ENCODE measurements at places on chromosomes 5 and 9.

- DNase-seq = no peak
Observed at GRCh38 chr5:98581112-98581997, 192.1 kb upstream of the RGMB start.

- DNase-seq = no peak
Observed at GRCh38 chr5:93401634-93402213, 179.3 kb downstream of the NR2F1-AS1 start.

DNA sequence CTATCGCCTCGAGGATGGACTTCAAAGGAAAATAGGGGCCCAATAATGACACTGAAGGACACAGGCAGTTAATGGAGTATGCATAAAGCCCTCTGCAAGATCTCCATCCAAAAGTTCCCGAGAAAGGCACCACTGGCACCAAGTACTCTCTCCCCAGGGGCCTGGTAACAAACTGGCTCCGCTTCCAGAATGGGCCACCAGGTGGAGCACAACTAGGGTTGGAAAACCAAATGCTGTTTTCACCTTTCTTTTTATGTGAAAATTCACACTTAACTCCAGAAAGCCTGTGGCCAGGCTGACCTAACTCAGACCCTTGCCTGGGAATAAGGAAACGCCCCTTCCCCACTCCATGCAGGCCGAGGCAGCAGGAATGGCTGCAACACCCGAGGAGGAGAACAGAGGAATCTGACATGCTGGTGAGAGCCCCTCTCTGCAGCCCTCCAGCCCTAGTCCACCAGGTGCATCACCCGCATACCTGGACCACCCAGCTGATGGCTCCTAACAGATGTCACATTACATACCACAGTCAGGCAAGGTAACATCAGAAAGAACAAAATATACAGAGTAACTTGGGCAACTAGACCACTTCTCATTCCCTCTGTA, 42.8 kb downstream of the CAMSAP1 start:
- no peak for DNase-seq

GRCh38 chr5:125720348-125720685, 702.9 kb upstream of the GRAMD2B start:
- no peak for DNase-seq

GRCh38 chr9:94875300-94876020, 149.0 kb downstream of the AOPEP start:
- no peak for DNase-seq

- no peak for DNase-seq
Observed at GRCh38 chr9:136119061-136119882, 597 bp upstream of the TMEM250 start.

GRCh38 chr5:138022912-138023311, 10.0 kb downstream of the FAM13B start:
- DNase-seq = no peak

DNA sequence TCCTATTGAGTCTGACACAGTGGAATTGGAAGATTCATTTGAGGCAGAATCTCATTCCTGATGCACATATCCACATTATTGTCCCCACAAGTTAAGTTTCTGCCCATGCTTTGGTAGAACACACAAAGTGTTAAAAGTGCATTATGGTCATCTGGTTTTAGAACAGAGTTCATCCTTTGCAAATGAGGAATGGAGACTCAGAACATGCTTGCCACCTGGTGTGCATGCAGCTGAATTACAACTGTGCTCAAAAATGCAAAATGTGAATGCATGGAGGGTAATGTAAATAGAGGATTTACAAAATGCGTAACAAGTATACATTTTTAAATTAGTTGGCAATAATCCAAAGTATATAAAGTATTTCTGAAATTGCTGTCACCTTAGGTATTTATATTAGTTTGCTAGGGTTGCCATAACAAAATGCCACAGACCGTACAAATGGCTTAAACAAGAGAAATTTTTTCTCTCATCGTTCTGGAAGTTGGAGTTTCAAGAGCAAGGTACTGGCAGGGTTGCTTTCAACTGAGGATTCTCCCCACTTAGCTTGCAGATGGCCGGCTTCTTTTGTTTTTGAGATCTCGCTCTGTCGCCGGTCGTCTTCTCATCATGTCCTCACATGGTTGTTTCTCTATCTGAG, 671.1 kb downstream of the TAF11L14 start:
- DNase-seq = no peak

GRCh38 chr5:155434267-155434666, 420.7 kb downstream of the KIF4B start:
- no peak for DNase-seq

- no peak for DNase-seq
Observed at GRCh38 chr9:13064676-13065075, 214.8 kb downstream of the MPDZ start.

DNA sequence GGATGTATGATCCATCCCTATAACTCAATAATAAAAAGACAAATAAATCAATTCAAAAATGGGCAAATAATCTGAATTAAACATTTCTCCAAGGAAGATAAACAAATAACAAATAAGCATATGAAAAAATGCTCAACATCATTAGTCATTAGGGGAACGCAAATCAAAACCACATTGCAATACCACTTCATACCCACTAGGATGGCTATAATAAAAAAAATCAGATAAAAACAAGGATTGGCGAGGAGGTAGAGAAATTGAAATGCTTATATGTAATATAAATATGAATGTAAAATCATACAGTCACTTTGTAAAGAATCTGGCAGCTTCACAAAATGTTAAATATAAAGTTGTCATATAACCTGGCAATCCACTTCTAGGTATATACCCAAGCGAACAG, 52.3 kb upstream of the TBCA start:
- no peak for DNase-seq

DNA sequence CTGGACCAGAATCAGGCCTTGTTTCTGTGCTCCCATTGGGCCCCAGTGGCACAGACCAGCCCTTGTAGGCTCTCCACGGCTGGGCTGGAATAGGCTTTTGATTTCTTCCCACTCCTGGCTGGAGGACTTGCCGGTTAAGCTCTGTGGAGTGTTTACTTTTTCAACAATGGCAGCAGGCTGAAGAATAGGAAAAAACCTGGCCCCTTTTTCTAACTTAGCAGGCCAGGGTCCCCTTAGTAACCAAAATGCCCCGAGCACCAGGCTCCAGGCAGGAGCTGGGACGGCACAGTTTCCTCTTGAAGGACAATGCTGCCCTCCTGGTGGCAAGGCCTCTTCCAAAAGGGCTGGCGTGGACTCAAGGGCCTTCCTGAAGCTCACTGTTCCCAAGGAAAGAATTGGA, 230.3 kb downstream of the CRB2 start:
- DNase-seq = no peak

- DNase-seq = no peak
Observed at GRCh38 chr5:165538065-165538464, 2032.6 kb downstream of the MAT2B start.

GRCh38 chr5:137234973-137235943, 263.9 kb downstream of the SPOCK1 start:
- DNase-seq = no peak

DNA sequence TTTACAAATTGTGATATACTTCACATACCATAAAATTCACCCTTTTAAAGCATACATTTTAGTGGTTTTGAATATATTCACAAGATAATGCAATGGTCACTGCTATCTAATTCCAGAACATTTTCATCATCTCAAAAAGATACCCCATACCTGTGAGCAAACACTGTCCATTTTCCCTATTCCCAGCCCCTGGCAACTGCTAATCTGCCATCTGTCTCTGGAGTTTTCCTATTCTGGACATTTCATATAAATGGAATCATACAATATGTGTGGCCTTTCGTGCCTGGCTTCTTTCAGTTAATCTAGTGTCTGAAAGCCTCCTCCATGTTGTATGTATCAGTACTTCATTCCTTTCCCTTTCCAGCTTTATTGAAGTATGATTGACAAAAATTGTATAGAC, 14.7 kb downstream of the SNX30 start:
- DNase-seq = no peak

Data from esophagus squamous epithelium (tissue), 5 donors.